Psoas muscle (tissue), 8 donors: ENCODE measurements at places on chromosomes 2 and 18. TPM values are rescaled to one million over a fixed set of nuclear protein-coding genes. Genes with fewer than 3 reads are reported as not detected.
A peak's percentile ranks its signal among the peaks of the same experiment; 100 is the strongest.

DNA sequence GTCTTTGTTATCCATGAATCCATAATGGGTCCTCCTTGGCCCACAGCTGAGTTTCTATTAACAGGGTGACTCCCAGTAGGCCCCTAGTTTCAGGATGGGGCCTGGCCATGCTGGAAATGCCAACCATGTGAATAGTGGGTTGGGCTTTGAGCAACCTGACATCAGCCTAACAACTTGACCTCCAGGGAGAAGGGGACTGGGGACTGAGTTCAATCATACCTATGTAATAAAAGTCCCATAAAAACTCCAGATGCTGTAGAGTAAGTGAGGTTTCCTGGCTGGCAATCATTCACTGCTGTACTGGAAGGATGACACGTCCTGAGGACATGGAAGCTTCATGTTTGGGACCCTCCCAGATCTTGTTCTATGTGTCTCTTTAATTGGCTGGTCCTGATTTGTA lies 7.9 kb downstream of the REV1 start:
- DNase-seq: no peak

DNA sequence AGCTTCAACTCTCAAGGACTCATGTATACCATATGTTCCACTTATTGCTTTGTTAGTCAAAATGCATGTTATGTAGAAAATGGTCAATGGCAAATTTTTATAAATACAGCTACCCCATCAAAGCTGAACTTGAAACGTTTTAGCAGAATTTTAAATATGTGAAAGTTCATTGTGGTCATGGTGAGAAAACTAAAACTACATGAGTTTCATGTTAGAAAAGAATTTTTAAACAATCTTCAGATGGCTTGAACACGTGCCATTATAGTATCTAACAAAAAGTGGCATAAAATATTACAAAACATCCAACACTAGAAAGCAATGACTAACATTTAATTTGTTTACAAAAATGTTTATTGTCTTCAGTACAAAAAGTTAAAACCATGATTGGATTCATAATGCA lies 246.0 kb upstream of the KCNJ3 start:
- DNase-seq: no peak

DNA sequence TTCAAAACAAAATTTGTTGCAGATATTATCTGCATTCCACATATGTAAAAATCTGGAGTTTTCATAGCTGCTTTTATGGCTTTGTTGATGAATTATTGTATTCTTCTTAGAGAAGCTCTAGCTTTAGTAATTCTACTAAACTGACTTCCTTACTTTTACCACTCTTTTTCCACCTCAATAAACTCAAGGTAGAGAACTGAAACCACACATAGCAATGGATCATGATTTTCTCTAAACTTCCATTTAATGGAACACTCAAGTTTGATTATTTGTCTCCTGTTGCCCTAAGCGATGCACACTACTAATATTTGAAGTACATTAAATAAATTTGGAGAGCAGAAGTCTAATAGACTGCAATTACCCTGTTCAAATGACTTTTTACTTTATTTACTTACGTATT lies 192.0 kb downstream of the NBAS start:
- no peak for DNase-seq

Gene SLC19A3
- total RNA-seq: 0.69 TPM

GRCh38 chr2:96828874-96829273 lies 12.8 kb downstream of the CNNM3 start:
- DNase-seq: no peak

GRCh38 chr2:65835975-65836549 lies 403.7 kb upstream of the SPRED2 start:
- DNase-seq: no peak

- no peak for DNase-seq
These were observed 27.6 kb upstream of the CALCRL start for GRCh38 chr2:187475499-187476248.

GRCh38 chr2:197986977-197987376 lies 182.6 kb downstream of the PLCL1 start:
- no peak for DNase-seq

Gene HRH4
- total RNA-seq: 0.21 TPM

GRCh38 chr2:136572335-136572734 lies 193.0 kb upstream of the THSD7B start:
- DNase-seq: peak; percentile 17

- no peak for DNase-seq
These were observed 189.8 kb downstream of the RBM43 start for GRCh38 chr2:151071906-151072305.

DNA sequence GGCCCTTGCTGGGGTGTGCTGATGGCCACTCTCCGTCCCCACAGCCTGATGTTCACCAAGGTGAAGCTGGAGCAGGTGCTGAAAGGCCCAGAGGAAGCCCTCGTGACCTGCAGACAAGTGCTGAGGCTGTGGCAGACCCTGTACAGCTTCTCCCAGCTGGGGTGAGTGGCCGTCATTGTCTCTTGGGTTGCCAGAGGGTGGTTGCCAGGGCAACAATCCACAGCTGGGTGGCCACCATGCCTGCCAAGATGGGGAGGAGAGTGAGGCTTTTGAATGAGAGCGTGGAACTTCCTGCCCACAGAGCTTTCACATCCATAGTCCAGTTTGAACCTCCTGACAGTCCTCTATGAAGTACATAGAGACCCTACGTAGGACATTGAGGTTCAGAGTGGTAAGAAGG lies 108.8 kb downstream of the STPG4 start:
- DNase-seq: no peak

GRCh38 chr2:130756053-130756873 lies 923 bp downstream of the AMER3 start:
- no peak for DNase-seq

GRCh38 chr2:221816566-221816965 lies 244.5 kb upstream of the EPHA4 start:
- no peak for DNase-seq

GRCh38 chr18:77820472-77820871 lies 570.8 kb downstream of the GALR1 start:
- no peak for DNase-seq

GRCh38 chr2:71277536-71278103 lies 50.7 kb upstream of the PAIP2B start:
- DNase-seq: peak; percentile 64

Gene SEPTIN2
- 86.4 TPM for total RNA-seq

DNA sequence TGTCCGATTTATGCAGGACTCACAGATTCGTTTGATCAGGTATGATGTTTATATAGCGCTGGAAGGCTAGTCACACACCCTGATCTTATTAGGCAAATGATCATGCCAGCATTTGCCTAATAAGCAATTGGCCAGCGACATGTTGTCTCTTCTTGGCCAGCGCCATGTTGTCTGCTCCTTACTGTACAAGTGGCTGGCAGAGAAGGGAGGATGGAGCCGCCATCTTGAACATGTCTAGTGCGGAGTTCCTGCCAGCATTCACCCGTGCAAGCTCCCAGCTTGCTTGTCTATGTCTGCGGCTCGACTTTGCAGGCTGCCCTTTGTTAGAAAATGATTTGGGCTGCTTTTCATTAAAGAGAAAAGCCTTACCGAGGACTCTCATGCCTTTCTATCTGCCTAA lies 106.3 kb downstream of the TFCP2L1 start:
- DNase-seq: no peak
